ENCODE measurements at places on chromosomes 1 and 21.

- no peak for DNase-seq
These were observed 15.0 kb upstream of the TMEM201 start for GRCh38 chr1:9573723-9574122.

DNA sequence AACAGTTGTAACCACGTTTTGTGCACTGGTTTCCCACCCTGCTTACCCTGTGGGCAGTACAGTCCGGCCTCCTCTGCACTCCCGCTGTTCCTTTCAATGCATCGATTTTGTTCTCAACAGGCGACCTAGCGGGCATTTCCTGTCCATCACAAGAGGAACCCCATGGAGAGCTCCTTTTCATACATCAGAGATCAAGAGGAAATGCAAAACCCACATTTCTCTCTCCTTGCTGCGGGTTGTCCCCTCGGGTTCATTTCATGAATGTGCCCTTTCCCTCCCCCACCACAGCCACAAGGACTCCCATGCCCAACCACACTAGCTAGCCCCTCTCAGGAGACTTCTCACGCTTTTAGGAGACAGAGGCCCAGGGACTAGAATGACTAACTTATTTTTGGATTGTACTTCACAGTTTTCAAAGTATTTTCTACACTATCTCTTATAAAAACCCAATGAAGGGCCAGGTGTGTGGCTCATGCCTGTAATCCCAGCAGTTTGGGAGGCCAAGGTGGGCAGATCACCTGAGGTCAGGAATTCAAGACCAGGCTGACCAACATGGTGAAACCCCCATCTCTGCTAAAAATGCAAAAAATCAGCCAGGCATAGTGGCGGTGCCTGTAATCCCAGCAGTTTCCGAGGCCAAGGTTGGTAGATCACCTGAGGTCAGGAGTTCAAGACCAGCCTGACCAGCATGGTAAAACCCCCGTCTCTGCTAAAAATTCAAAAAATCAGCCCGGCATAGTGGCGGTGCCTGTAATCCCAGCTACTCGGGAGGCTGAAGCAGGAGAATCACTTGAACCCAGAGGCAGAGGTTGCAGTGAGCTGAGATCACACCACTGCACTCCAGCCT is 18.4 kb downstream of the ATP1A4 start:
- no peak for DNase-seq

DNA sequence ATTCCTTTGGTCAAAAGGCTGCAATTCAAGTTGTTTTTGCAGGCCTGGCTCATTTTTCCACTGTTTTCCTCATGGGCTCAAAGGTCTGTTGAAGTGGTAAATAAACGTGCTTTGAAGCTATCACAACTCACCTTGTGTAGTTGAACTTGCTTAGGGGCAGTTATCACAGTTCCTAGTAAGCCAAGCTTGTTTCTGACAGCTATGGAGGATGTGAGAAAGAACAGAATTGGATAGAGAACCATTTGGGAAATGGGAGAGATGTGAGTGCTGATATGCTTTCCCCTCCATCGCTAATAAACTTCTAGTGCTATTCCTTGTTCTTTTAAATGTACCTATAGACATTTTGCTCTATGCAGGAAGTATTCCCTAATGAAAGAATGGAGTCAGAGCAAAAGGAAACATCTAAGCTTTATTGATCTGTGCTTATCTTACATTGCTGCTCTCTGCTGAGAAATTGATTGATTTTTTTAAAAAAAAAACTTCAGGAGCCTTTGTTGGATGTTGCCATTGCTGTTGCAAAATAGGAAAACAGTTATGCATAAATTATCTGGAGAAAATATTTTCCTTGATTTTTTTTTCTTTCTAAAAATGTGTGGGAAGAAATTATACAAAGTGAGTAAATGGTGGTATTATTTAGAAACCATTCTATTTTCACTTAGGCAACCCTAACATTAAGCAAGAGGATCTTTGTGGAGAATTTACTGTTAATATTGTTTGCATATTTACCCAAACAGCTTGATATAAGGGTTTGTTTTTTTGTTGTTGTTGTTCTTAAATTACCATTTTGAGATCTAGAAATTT is 118.2 kb downstream of the MAGI3 start:
- no peak for DNase-seq

DNA sequence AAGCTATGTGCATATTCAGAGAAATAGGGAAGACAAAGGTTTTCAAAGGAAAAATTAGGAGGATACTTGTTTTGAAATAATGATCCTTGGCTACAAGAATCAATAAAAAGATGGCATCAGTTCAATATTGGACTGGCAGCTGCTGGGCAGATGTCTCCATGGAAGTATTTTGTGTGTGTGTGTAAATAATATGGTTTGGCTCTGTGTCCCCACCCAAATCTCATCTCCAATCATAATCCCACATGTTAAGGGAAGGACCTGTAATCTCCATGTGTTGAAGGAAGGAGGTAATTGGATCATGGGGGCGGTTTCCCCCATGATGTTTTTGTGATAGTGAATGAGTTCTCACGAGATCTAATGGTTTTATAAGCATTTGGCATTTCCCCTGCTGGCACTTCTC is 40.4 kb upstream of the LRRC7 start:
- DNase-seq: no peak

DNA sequence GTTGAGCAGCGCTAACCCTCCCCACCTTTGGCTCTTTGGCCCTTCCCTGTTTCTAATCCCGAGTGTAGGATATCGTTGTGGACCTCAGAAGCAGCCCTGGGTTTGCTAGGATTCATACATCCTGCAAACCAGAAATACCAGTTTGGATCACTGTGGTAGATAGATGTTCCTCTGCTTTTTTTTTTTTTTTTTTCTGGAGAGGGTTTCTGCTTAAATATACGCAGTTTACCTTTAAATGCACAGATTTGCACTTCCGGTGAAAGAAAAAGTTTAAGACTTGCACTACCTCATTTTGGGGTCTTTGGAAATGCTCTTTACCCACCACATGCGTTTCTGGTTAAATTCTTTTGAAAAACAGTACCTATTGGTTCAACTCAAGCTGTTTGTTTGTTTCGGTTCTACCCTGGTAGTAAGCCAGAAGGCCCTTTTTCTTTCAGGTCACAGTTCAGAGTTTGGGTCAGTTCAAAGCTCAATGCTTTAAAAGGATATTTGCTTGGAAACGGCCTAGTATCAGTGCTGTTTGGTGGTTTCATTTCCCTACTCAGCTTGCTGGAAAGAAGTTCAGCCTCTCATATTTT is 908 bp downstream of the DDI2 start:
- DNase-seq: no peak

DNA sequence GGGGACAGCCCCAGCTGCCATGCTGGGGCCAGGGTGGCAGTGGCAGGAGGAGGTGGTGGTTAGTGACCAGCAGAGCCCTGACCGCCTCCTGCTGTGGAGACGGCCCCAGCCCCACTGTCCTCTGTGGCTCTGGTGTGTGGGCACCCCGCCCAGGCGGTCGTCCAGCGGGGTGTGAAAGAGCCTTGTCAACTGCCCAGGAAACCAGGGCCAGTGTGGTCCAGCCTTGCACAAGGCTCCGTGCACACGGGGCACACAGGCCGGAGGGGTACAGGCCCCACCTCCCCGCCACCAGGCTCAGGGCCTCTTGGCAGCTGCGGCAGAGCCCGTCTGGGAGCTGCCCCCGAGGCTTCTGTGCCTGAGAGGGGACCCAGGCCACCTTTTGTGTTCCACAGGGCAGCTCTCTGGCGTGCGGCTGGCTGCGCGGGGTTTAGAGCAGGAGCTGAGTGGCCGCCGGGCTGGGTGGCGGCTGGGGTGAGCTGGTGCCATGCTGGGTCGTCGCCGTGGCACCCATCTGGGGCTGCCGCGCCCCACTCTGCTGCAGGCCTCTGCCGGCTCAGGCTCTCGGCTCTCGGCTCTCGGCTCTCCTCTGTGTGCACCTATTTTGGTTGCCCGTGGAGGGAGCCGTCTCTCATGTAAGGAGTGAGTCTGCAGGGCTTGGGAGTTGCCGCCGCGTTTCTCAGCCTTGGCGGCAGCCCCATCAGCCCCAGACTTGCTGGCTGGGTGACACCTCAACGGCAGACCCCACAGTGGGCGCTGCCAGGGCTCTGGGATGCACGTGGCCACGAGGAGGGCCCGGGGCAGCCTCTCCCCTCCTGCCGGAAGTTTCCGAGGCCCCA is 36.1 kb downstream of the SLX9 start:
- DNase-seq: no peak

- peak; percentile 34 for DNase-seq
These were observed 306.2 kb downstream of the TTLL7 start for GRCh38 chr1:83692524-83693381.

DNA sequence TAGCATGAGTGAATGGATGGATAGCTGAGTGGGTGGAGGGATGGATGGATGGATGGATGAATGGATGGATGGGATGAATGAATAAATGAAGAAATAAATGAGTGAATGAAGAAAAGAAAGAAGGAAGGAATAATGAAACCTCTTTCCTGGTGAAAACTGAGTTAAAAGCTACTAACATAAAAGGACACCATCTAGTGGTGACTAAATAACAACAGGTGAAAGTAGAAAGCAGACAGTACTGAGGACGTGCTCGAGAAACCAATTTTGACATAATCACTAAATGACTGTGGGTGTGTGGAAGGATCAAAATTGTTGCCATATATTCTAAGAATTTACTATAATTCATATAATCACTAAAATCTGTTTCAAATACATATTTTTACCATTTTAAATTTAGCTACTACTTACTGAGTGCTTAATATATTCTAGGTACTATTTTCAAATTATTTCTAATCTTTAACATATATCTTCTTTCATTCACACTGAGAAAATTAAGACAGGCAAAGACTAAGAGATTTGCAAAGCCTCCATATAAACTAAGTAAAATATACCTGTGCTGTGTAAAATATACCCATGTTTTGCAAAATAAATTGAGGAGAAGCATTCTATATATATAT is 522.9 kb downstream of the LRRIQ3 start:
- DNase-seq: no peak

- no peak for DNase-seq
These were observed 133.9 kb upstream of the SGIP1 start for GRCh38 chr1:66399888-66400529.

DNA sequence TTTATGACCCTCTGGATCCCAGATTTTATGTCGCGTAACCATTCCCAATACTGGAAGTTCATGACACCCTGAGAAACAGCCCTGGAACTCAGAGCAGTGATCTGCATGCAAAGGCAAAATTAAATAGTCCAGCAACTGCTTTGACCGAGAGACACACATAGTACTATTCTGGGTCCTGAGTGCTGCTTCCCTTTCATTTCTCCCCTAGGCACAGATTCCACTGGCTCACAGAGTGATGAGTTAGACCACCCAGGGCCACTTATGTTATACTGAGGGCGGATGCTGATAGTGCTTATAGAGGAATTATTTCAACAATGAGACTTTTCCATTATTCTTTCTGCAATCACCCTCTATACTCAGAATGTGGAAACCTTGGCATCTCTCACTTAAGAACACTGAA is 69.2 kb downstream of the NFIA start:
- DNase-seq: no peak

DNA sequence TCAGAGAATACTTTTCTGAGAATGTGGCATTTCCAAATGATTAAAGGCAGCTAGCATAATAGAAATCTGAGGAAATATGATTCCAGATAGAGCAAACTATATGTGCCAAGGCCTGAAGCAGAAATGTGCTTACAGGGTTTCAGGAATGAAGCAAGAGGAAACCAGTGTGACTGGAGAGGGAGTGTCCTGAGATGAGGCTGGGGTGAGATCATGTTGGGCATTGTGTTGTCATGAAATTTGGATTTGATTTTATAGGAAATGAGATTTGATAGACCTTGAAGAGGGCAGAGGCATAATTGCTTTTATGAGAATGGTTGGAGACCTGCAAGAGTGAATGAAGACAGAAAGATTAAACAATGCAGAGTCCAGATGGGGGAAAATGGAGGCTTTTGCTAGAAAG is 338.1 kb upstream of the SNX7 start:
- DNase-seq: no peak

DNA sequence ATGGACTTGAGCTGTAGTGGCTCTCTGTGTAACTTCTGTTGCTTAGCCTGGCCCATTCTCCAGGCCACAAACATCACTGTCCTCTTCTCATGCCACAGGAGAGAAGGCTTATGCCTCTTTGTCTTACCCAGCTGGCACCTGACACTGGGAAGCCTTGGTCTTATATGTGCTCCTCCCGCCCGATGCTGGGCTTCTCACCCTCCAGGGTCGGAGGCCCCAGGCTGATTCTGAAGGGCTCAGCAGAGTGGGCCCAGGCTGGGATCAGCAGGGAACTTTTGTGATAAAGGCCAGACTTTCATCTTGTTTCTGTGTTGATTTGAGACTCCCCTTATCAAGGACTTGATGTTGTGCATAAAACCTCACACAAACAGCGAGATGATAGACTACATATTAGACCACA is 29.8 kb downstream of the TRPM2 start:
- no peak for DNase-seq
